ENCODE measurements at places on chromosomes 12 and 14.

DNA sequence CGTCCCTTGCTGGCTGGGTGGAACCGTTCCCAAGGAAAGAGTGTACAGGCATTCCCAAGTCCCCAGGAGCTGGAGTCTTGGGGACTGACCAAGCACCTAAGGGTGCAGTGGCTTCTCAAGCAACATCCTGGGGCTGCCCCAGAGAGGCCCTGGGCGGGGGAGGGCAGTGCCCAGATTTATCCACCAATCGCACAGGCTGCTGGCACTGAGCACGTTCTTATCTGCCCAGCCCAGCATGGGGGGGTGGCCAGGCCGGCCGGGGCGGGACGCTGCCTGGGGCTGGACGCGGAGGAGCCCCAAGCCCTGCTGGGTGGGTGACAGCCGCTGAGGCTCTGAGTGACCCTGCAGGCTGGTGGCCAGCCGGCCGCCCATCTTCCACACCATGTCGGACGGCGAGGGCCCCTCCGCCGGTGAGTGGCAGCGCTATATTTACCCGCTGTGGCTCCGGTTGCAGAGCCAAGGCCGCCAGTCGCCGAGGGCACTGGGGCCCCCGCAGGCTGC lies 53.4 kb downstream of the CYP46A1 start:
- no peak for DNase-seq

DNA sequence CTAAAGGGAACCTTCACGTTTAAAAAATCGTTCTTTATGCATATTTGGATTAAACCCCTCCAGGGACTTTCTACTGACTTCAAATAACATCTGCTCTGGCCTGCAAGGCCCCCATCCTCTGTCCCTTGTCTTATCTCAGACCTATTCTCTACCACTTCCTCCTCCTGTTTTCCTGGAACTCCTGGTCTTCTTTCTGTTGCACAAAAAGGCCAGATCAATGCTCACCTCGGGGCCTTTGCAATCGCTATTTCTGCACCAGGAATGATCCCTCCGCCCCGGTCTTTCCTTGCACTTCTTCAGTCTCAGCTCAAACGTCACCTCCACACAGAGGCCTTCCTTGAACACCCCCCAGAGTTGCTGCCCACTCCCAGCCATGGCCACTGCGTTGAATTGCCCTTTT lies 57.6 kb upstream of the BEGAIN start:
- DNase-seq = no peak

DNA sequence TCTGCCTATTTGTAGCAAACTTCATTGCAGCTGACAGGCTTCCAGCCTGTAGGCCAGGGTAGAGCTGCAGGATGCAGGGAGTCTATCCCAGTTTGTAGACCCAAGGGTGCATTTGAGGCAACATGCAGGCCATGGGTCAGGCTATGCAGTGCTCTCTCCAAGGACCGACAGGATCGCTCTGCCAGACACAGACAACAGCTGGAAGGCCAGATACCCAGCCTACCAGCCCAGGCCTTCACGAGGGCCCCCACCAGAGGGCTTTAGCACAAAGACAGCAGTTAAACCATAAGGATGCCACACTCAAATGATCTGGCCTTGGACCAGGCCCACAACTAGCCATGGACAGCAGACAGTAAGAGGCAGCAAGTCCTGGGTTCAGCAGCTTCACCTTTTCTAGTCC lies 10.3 kb downstream of the KCTD10 start:
- no peak for DNase-seq

- no peak for DNase-seq
Observed at GRCh38 chr12:80625051-80625450, 82.4 kb upstream of the MYF6 start.

DNA sequence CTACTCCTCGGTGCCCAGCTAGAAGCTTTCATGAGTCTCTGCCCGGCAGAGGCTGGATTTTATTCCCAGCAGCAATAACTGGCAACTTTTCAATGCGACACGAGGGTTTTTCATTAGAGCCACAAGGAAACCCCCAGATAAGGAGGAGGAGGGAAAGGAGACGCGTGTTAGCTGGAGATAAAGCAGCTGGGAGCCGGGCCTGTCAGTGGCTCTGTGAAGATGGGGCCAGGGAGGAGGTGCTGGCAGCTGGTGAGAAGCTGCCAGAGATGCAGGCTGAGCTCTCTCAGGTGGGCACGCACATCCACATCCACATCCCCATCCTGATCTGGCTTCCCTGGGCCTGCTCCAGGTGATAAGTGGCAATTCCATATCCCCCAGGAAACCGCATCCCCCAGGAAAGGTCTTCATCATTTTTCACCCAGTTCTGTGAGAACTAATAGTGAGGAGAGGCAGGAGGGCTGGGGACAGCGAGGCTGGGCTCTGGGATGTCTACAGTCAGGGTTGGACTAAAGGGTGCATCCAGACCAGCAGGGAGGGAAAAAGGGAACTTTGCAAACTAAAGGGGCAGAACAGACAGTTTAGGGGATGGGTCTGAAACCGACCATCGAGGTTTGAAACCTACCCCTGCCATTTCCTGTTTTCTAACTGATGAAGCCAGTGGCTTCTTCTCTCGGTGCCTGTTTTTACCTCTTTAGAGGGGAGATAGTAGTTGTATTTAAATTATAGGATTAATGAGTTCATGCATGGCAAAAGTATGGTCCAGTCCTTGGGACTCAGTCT lies 413.2 kb downstream of the DPF3 start:
- no peak for DNase-seq

DNA sequence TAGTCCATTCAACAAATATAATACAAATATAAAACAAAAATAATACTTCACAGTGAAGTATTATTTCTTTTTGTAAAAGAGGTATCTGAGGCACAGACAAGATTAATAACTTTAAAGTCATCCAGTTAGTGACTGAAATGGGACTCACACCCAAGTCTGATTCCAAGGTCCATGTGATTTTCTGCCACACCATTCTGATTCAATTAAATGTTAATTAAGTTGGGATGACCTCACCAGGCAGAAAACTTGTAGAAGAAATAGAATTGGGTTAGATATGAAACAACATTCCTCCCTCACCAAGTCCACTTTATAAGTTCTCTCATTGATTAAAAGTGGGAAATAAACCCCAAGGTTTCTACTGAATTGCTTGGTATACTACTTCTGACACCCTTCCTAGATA lies 34.4 kb downstream of the DIO2 start:
- no peak for DNase-seq

DNA sequence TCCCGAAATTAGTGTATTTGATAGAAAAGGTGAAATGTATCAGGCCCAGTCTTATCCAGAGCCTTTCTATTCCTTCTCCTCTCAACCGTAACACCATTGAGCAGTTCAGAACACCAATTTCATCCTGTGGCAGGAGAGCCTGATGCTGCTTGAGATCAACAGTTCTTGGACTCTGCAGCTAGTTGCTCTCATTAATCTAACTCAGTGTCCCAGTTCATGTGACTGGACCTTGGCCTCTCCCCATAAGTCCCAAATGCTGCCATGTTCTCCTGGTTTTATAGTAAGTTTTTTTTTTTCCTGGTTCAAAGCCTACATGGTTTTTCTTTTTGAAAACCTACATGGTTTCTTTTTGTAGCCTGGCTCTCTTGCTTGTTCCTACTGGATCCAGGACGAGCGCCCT lies 293.9 kb downstream of the ITPR2 start:
- DNase-seq = no peak

DNA sequence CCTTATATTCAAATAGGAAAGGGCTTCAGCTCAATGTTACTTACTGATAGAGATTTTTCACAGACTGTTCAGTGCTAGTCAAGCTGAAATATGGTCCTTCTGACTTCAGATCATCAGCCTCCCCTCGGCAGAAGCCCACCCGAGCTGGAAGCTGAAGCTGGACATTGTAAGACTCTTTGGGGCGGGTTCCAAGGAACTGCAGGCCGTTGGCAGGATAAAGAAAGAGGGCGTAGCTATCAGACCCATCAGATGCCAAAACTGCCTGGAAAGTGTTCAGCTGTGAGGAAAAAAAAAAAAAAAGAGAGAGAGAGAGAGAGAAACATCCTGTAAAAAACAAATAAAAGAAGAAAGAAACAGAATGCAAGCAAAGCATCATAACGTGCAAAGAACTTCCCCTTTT lies 8.8 kb downstream of the NID2 start:
- no peak for DNase-seq

DNA sequence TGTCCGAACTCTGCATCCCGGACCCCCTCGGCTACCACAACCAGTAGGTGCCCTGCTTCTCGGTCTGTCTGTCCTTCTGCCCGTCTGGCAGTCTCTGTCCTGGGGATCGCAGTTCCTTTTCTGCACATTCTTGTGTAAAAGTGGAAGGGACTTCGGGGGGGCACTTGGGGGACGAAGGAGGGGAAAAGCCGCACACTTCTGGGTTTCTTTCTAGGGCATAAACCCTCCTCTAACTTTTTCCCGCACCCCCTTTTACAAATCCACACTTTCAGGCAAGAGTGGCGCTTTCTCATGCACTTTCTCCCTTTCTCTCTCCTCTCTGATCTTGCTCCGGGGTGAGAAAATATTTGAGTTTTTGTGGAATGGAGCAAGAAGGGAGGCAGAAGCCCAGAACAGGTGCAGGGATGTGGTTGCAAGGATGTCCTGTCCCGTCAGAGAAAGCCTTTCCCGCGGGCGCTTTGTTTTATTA lies 506 bp downstream of the ESRRB start:
- DNase-seq = no peak

DNA sequence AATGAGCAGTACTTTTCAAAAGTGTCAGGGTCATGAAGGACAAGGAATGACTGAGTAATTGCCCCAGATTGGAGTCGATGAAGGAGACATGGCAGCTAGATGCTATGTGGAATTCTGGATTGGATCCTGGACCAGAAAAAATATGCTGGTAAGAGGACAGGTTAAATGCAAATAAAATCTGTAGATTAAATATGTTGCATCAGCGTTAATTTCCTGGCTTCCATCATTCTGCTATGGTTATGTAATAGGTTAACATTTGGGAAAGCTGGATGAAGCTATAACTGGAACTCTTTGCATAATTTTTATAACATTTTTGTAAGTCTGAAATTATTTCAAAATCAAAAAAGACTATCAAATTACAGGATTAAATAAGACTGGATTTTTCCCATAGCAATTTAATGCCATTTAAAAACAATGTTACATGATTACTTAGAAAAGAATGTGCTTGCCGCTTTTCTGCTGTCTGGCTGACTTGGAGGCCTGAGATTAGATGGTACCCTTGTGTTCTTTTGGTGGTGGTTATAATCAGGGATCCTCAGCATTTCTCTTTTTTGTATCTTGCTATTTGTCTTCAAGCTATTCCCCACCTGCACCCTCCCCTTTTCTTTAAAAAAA lies 65.1 kb downstream of the FBXW8 start:
- no peak for DNase-seq

DNA sequence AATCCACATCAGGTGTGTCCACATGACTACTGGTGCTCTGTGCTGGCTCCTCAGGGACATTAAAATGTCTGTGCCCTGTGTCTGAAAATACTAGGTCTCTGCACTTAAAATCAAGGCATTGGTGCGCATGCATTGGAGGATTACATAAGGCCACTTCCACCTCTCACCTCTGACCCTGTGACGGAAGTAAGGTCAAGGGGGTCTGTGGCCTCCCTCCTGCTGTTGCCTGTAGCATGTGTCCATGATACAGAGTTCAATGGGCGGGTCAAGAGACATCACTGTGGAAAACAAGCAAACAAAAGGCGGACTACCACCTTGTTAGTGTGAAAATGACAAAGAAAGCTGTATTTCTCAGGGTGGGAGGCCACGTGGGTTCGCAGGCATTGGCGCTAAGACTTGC lies 208.6 kb upstream of the PWP1 start:
- no peak for DNase-seq

DNA sequence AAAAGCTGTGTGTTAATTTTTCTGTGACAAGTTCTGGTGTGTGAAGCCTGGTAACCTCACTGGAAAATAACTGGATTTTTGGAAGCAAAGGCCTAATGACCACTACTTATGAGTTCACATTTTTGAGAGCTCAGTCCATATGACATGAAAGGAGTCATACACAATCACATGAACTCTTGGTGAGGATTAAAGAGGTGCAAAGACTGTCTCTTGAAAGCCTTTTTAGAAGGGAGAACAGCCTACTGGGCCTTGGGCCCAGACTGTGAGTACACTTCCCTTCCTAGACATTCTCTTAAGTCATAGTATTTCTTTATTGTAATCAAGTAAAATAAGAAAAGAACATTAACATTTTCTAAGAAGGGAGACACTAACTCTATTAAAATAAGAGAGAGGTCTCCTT lies 176.1 kb downstream of the BCAT1 start:
- no peak for DNase-seq

DNA sequence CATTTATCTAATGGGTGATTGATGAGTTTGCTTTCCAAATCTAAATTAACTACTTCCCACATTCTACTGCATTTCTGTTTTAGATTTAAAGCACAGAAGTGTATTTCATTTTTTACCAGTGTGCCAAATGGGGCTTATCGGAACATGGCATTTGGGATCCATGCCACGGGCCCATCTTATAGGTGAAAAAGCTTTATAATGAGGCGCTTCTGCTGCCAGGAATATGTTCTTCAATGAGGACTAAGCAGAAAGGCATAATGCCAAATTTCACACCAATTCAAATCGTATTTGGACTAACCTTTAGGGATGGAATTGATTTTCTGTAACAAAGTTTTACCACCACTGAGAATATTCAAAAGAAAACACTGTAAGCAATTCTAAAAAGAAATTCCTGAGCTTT lies 803.5 kb upstream of the FLRT2 start:
- DNase-seq = no peak

GRCh38 chr12:100972121-100972520 lies 177.5 kb downstream of the ANO4 start:
- DNase-seq = no peak

DNA sequence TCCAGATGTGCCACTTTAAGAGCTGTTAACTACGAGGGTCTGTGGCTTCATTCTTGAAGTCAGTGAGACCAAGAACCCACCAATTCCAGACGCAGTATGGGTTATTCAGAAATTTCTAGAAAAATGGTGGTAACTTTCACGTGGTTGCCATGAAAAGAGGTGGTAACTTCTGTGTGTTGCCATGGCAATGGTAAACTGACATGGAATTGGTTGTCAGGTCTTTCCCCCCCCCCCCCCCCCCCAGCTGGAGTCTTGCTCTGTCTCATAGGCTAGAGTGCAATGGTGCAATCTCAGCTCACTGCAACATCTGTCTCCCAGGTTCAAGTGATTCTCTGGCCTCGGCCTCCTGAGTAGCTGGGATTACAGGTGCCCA lies 18.8 kb upstream of the VWF start:
- DNase-seq = no peak

DNA sequence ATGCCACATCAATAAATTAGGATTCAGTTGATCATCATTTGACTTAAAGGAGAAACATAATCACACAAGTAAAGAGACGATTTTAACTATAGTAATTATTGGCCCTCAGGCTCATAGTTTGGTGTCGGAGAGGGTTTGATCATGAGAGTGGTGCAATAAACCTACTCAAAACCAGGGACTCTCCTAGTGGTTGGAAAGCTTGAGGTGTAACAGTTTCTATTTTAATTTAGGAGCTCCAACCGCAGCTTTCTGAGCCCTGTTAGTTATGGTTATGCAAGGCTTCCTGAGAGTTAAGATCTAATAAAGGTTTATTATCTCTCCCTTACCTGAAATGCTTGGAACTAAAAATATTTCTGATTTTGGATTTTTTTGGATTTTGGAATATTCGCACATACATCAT lies 36.4 kb downstream of the TMTC2 start:
- DNase-seq = no peak

Measured in cortex of kidney (tissue), 1 donor.